ENCODE measurements at places on chromosomes 5 and 9. TPM values are rescaled to one million over a fixed set of nuclear protein-coding genes. Genes with fewer than 3 reads are reported as not detected.

Gene SH2D3C
- total RNA-seq = not detected

Gene TIMD4
- total RNA-seq = not detected

- no peak for DNase-seq
These were observed 18.3 kb upstream of the ASS1 start for GRCh38 chr9:130426467-130426773.

GRCh38 chr5:180790020-180790419, 12.6 kb downstream of the MGAT1 start:
- no peak for DNase-seq

DNA sequence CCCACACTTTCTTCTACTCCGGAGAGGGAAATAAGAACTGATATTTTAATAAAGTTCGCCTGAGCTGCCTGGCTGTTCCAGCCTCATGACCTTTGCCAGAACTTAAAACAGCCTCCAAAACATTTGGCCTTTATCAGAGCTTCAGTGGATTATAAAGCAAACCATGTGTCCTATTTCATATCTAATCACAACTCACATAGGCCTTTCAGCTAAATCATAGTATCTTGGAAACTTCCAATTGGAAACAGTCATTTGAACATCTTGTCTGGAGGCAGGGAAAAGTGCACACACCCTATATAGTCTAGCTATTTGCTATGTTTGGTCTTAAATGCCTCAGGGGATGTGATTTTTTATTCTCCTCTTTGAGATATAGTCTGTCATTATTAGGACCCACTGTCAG, 46.0 kb upstream of the FREM1 start:
- no peak for DNase-seq

DNA sequence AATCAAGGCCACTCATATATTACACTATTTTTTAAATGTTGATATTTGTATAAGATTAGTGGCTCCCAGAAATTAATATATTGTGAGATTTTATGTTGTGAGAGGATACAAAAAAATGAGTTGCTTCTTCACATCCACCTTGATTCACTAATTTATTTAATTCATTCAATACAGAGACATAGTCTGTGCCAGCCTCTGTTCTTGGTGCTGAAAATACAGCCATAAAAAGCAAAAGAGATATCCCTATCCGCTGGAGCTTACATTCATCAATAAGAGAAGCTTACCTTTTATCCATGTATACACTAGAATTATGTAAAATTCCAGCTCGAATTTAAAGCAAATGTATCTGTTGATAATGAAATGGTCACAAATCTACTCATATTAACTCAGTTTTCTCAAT, 92.2 kb upstream of the GABRG2 start:
- DNase-seq = no peak

DNA sequence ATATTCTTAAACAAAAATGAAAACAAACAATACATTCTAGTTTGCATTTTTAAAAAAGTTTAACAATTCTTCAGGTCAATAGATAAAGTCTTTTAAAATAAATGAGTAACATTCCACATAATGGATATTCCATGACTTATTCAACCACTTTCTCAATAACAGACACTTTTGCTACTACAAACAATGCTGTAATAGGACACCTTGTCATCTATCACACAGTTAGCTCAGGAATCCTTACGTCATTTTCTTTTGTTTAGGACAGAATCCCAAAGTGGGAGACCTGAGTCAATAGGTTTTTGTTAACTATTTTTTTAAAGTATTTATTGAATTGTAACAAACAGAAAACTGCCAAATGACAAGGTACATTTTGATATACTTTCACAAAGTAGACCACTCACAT, 72.5 kb downstream of the CEP120 start:
- DNase-seq = no peak

DNA sequence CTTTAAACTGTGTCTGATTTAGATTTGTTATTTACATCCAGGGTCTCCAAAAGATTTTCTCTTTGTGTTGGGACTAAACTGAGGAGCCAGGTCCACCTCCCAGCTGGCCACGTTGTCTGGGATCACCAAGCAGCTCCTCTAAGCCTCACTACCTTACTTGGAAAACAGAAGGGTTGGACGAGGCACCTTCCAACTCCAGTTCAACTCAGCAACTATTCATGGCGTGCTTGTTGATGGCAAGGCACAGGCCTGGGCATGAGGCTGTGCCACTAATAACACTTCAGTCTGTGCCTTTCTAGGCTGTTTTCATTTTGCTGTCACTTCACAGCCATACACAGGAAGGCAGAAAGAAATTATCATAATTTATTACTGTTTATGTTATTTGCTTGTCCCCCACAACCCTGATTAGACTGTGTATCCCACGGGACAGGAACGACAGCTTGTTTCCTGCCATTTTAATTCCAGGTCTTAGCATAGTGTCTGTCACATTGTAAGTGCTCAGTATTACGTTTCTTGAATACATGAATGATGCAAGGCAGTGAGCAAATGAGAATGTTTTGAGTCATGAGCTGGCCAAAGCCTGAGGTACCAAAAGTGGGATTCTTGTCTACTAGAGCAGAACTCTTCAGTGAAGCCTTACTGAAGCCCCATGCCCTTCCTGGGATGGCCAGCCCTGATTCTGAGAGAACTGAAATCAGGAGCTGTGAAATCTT, 125.8 kb downstream of the GALNT10 start:
- DNase-seq = no peak

DNA sequence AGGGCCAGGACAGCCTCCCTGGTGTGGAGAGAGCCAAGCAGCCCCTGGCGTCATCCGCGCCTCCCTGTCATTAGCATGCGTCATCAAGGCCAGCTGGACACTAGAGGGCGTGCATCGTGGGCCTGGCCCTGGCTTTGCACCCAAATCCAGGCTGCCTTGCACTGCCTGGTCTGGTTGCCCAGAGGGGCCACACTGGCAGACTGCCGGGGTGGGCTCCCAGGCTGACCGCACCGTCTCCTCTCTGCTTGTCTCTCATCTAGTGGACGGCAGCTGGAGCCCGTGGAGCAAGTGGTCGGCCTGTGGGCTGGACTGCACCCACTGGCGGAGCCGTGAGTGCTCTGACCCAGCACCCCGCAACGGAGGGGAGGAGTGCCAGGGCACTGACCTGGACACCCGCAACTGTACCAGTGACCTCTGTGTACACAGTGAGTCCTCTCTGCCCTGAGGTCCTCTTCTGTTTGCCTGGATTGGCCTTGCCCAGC, 29.0 kb downstream of the HK3 start:
- DNase-seq = peak; percentile 28

DNA sequence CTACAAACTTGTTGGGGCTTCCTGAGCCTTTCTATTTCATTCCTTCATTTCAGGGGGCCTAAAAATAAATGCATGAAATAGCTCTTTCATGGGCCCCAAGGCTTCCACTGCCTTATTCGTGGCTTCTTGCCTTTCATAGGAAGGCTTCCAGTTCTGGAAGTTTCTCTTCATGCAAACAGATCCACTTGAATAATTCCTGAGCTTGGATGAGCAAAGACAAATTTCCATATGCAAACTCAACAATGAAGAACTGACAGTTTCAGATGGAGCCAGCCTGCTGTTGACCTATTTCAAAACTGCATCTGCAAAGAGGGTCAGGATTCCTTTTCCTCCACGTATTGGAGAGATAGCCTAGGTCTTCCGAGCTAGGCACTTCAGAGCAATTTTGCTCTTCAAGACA, 142.1 kb downstream of the MLLT3 start:
- DNase-seq = no peak

GRCh38 chr9:134712926-134713325, 71.3 kb downstream of the COL5A1 start:
- DNase-seq = no peak

DNA sequence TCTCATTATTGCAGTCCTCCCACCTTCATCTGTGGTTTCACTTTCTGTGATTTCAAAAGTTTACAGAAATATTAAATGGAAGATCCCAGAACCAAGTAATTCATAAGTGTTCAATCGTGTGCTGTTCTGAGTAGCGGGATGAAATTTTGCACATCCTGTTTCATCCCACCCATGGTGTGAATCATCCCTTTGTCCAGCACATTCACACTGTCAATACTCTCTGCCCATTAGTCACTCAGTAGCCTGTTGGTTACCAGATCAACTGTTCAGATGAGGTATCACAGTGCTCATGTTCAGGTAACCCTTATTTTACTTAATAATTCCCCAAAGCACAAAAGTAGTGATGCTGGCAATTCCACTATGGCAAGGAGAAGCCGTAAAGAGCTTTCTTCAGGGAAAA, 26.8 kb downstream of the FAM81B start:
- DNase-seq = peak; percentile 24

- no peak for DNase-seq
These were observed 13.5 kb downstream of the TXNDC15 start for GRCh38 chr5:134887593-134888159.

DNA sequence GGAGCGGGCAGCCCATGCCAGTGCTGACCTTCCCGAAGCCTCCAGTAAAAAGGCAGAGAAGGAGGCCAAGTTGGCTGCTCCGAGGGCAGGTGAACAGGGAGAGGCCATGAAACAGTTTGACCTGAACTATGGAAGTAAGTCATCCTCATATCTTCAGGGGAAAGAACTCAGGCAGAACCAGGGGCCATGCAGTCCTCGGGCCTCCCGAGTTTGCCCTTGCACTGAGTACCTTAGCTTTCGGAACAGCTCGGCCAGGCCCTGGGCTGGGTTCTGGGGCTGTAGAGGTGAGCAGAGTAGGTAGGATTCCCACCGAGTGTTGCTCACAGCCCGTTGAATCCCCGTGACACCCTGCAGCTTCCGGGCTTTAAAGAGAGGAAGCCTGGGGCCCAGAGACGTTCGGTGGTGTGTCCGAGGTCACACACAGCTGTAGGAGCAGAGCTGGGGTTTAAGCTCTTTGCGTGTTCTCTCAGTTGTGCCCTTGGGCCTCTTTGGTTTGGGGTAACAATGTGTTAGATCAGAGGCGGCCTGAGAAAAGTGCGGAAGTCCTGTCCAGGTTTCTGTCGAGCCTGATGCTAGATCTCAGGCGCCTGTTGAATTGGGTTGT, 24.8 kb upstream of the POMT1 start:
- no peak for DNase-seq

GRCh38 chr5:36683821-36684434, 77.5 kb downstream of the SLC1A3 start:
- DNase-seq = peak; percentile 98

- DNase-seq = no peak
These were observed 144.9 kb downstream of the ALDH1A1 start for GRCh38 chr9:72807765-72808445.

DNA sequence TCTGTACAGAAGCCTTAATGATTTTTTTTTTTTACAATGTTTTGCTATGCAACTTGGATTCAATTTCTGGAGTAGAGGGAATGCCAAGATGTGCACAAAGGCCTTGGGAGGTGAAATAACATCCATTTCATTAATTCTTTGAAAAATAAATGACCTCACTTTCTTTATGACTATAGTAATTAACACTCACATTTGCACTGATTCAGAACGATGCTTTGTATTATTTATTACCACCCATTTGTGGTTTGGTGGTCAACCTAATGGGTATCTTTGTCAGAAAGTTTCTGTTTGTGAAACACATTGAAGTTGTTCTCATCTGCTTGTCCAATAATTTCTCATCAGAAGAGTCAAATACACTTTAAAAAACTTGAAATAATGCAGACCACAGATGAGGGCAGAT, 169.3 kb downstream of the NTRK2 start:
- DNase-seq = no peak

DNA sequence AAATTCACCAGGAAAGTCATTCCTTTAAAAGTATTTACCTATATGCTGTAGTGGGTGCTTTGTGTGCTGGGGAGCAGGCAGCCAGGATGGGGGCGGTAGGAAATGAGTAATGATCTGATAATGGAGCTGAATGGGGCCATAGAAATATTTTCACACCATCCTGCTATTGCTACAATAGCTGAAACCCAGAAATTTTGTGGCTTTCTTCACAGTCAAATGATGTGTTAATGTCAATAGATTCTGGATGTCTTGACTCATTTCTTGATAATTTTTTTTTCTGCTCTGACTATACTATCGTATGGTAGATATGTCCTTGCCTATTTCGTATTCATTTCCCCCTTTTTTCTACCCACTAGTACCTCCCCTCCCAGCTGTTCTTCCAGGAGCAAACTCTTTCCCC, 59.5 kb downstream of the RORB start:
- peak; percentile 82 for DNase-seq

DNA sequence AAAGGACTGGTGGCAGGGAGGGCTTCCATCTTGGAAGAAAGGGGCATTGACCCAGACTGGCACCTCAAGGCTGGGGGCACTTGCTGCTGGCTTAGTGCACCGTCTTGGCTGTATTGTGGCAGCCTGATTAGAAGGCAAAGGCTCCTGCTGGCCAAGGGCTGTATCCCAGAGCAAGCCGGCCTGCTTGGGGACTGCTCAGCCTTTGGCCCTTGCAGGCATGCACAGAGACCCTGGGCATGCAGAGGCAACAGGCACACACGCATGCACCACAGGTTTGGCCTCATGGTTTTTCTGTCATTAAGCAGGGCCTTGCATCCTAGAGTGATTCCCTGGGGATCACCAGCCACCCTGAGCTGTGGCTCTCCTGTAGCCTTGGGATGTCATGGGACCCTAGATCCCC, 29.0 kb downstream of the PITX1 start:
- DNase-seq = no peak

- no peak for DNase-seq
These were observed 45.8 kb upstream of the ATG10 start for GRCh38 chr5:81925981-81926380.

GRCh38 chr5:168916852-168917251, 337.7 kb upstream of the PANK3 start:
- DNase-seq = no peak

- DNase-seq = no peak
These were observed 12.1 kb downstream of the MELK start for GRCh38 chr9:36584620-36585460.

DNA sequence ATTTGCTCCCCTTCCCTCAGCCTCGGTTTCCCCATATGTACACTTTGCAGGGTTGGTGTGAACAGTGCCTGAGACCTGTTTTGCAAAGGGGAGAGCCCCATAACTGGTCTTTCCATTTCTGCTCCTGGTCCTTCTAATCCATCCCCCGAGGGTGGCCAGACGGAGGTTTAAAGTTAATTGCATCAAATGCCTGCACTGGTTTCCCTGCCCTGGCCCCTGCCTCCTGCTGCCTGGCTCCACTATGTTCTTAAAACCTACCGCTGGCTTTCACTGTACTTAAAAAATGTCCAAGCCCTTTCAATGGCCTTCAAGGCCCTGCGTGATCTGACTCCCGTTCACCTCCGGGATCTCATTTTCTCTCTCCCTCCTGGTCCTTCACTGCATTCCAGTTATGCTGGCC, 183.0 kb downstream of the RGS3 start:
- no peak for DNase-seq

GRCh38 chr9:91978740-91979414, 28.8 kb upstream of the ROR2 start:
- peak; percentile 92 for DNase-seq

All from fibroblast of lung (primary cell).